Fibroblast of skin of left biceps (primary cell): ENCODE measurements at places on chromosomes 3 and 15.

GRCh38 chr3:119352863-119353527 lies 58.8 kb downstream of the ARHGAP31 start:
- peak; percentile 46 for DNase-seq

- DNase-seq = peak; percentile 72
These were observed 26.8 kb downstream of the KAT2B start for GRCh38 chr3:20066850-20067617.

GRCh38 chr3:67118635-67119034 lies 120.5 kb downstream of the KBTBD8 start:
- DNase-seq = no peak

- DNase-seq = no peak
These were observed 123.6 kb upstream of the SMAD3 start for GRCh38 chr15:66941791-66942190.

- DNase-seq = no peak
These were observed 14.8 kb downstream of the EEFSEC start for GRCh38 chr3:128167973-128168674.

DNA sequence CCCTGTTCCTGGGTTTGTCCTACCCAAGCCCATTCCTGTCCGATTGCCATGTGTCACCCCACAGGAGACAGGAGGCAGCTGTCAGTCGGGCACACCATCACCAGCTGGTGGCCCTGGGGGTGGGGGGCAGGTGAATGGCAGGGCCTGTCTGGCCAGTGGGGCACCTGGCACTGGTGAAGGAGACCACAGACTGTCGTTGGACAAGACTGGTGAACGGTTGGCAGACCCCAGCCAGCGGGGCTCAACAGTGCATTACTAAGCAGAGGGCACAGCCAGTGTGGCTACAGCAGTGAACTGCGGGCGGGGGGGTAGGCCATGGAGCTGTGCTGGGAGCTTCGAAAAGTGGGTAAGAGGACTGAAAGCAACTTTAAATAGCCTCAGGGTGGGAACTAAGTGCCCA lies 2.1 kb downstream of the SEMA7A start:
- no peak for DNase-seq

DNA sequence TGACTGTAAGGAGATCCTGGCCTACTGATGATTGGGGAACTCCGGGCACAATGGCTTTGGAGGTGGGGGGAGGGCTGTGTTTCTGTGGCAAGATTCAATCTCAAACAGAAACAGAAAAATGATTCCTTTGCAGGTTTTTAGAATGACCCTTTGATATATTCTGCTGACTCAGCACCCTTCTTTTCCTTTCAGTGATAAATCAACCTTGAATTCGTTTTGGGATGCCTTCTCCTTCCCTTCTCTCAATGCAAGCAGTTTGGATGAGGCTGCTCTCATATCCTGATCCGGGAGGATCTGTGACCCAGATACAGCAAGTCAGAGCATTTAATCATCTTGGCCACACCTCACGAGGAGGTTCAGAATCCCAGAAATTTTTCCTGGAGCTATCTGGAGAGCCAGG lies 156.1 kb upstream of the PRICKLE2 start:
- DNase-seq = no peak

- DNase-seq = peak; percentile 19
These were observed 90.2 kb downstream of the CERS3 start for GRCh38 chr15:100438570-100438969.

DNA sequence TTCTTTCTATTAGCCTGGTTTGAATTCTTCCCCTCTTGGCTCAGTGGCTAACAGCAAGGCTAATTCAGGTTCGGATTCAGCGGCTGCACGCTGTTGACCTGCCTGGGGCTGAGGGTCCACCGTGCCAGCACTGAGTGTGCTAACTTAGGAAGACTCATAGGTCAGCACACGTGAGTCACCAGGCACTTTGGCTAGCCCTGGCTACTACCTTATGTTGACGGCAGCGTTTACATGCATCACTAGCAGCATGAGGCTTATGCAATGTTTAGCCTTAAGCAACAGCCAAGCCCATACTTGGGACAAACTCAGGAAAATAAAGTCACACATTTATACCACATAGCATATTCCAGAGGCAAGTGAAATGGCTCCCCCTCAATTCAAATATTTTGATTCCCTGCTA lies 137.7 kb downstream of the RAB11A start:
- DNase-seq = no peak

DNA sequence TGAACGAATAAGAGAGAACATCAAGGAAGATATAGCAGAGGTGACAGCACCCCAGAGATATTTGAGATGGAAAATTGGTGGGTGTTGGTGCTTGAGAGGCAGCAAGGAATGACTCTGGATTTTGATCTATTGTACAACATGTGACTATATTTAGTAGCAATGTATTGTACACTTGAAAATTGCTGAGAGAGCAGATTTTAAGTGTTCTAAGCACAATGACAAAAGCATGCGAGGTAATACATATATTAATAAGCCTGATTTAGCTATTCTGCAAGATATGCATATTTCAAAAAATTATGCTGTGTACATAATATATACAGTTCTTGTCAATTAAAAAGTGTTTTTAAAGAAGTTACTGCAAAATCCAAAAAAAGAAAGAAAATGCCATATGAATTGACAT lies 194.3 kb downstream of the SLC9A9 start:
- no peak for DNase-seq

GRCh38 chr15:28994142-28994830 lies 108.5 kb downstream of the APBA2 start:
- no peak for DNase-seq

GRCh38 chr15:90931828-90932659 lies at the start of gene HDDC3:
HDDC3 (minus strand) TSS chr15:90932549; CDS start chr15:90932540, 9 bp downstream.
- DNase-seq = peak; percentile 23

DNA sequence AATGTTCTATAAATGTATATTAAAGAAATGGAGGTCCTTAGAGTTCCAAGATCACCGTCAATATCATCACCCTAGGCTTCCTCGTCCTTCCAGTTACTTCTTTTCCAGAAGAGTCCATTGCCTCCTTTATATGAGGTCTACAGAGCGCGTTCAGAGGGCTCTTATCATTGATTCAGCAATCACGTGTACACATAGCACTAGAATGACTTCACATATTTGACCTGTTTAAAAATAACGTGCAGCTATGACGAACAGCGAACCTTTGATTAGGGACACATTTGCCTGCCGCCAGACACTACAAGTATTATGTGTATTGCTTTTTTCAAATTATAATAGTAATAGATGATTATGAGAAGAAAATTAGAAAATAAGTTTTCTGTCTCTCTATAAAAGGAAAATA lies 26.0 kb downstream of the IGF1R start:
- no peak for DNase-seq

DNA sequence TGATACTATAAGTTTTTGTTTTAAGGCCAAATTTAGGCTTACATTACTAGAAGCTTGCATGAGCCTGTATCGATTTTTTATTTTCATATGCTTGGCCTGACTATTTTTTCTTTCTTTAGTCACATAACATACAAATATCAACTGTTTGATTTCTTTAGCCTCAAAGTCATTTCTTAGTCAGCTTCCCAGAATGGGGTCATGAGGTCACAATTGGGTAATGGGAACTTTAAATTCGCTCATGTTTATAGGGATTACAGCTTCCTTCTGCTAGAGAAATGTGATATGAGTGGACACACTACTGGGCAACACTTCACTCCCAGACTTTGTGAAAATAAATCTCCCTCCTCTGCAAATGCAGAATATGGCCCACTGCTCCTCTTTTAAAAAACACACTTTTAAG lies 9.1 kb upstream of the TIPARP start:
- DNase-seq = no peak

GRCh38 chr15:24977686-24978085 lies 22.9 kb downstream of the SNRPN start:
- no peak for DNase-seq

DNA sequence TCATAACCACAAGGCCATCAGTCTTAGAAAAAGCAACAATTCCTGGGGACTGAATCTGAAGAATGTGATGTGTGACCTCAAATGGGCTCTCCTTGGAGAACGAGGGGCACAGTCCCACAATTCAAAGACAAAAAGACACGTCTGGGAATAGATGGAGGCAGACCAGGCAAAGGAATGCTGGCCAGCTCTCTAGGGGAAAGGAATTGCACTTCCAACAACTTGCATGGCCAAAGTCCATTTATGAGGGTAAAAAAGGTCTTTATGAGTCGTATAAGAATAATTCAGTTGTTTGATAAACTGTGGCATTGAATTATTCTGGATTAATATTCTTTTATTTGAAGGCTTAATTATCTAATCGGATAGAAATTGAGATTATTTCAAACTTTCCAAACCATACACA lies 180.5 kb upstream of the FEZF2 start:
- DNase-seq = no peak
